Endothelial cell (in vitro differentiated cells): ENCODE measurements at places on chromosomes 11 and 22.
A peak's percentile ranks its signal among the peaks of the same experiment; 100 is the strongest.

DNA sequence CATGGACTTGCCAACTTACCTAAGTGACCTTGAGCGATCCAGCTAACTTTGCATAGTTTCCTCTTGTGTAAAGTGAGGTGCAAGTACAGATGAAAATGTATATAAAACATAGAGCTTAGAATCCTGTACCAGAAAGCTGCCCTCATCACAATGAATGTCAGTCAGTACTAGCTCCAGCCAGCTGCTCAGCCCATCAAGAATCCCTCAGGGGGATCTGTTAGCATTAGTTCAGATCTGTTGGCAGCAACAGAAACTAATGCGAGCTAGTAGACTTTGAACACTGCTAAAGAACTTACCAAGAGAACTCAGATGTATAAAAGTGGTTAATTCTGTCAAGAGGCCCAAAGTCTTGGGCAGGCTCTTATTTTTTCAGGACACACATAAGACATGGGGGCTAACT lies 6.3 kb upstream of the C11orf91 start:
- DNase-seq = no peak

GRCh38 chr11:9570313-9571025 lies 3.0 kb upstream of the WEE1 start:
- DNase-seq = no peak

- no peak for DNase-seq
Observed at GRCh38 chr22:17638182-17638431, 450 bp upstream of the BCL2L13 start.

- peak; percentile 88 for DNase-seq
Observed at GRCh38 chr22:50544078-50544745, 1.5 kb upstream of the KLHDC7B start.

DNA sequence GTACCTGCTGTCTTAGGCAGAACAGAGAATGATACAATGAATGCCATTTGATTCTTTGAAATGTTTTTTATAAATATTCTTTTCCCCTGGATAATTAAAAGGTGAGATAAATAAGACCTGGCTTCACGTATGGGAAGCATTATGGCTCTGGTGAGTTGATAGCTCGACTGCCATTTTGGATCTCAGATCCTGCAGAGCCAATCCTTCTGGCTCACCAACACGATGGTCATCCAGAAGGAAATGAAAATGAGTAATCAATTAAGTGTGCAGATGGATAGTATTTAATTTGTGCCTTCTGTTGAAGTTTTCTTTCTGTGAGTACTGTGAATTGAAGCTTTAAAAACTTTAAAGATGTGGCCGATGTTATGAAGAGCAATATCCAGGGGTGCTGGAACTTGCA lies 2.7 kb downstream of the TNRC6B start:
- no peak for DNase-seq

GRCh38 chr22:46582281-46582933 lies 37.8 kb upstream of the GRAMD4 start:
- DNase-seq = no peak

DNA sequence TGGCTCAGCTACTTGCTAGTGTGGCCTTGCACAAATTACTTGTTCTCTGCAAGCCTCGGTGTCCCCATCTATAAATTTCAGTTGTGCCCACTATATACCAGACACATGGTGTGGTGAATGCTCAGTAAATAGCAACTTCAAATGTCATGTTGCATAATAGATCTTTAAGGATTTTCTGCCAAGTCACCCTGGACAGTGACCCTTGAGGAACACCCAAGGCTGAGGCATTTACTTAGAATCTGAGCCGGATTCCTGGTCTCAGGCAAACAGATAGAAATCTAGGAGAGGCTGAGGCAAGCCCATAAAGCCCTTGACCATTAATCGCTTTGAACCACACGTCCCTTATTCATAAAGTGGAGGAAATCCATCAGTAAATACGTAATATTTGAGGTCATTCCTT lies 9.7 kb downstream of the TEAD1 start:
- DNase-seq = no peak

GRCh38 chr11:19931141-19931770 lies 218.6 kb downstream of the NAV2 start:
- no peak for DNase-seq

- no peak for DNase-seq
Observed at GRCh38 chr11:119983816-119984215, 154.1 kb downstream of the TRIM29 start.

- DNase-seq = no peak
Observed at GRCh38 chr11:12771875-12772274, 97.7 kb downstream of the TEAD1 start.

- peak; percentile 84 for DNase-seq
Observed at GRCh38 chr11:125348674-125349309, 147.3 kb downstream of the FEZ1 start.

DNA sequence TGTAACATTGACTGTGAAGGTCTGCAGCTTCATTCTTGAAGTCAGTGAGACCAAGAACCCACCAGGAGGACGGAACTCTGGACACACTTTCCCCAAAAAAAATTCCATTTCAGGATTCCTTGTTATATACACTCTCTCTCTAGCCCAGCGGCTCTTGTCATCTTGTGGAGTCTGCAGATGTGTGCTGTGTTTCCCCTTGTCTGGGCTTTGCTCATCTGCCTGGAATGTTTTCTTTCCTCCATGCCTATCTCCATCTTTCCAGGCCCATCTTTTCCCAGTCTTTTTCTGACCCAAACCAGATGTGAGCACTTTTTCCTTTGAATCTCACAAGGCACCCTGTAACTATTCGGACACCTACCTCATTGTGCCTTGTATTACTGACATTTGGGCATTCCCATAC lies 5.1 kb upstream of the DRG1 start:
- DNase-seq = no peak

DNA sequence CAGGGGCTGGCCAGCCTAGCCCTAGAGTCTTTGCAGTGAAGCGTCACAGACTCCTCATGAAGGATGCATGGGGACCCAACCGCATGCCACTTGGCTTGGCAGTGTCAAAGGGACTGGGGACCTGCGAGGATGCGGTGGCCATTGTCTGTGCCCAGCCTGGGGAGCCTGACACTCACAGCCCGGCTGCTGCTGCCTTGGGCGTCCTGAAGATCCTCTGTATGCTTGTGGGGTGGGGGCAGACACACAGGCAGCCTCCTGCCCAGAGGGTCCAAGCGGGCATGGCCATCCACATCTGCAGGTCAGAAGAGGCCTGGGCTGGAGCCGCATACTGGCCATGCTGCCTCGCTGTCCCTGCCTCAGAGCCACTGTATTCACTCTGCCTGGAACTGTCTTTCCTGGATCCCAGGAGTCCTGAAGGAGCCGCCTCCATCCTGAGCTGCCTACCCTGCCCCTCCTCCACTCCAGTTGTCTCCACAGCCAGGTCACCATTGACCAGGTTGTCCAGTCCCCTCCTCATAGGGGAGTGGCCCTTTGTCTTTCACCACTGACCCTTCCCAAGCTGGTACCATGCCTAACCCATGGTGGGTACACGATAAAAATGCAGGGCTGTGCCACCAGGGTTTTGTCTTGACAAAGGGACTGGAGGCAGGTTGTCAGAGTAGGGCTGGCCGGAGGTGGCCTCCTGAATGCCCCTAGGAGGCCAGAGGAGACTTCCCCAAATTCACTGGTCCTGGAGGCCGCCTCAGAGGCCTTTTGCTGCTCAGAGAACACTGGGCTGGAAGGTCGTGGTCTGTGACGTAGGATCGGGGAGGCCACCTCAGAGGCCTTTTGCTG lies 107.0 kb downstream of the KCNQ1OT1 start:
- no peak for DNase-seq

- no peak for DNase-seq
Observed at GRCh38 chr11:127063241-127063640, 62.7 kb upstream of the KIRREL3 start.

- DNase-seq = no peak
Observed at GRCh38 chr11:116225236-116225635, 547.6 kb downstream of the BUD13 start.

DNA sequence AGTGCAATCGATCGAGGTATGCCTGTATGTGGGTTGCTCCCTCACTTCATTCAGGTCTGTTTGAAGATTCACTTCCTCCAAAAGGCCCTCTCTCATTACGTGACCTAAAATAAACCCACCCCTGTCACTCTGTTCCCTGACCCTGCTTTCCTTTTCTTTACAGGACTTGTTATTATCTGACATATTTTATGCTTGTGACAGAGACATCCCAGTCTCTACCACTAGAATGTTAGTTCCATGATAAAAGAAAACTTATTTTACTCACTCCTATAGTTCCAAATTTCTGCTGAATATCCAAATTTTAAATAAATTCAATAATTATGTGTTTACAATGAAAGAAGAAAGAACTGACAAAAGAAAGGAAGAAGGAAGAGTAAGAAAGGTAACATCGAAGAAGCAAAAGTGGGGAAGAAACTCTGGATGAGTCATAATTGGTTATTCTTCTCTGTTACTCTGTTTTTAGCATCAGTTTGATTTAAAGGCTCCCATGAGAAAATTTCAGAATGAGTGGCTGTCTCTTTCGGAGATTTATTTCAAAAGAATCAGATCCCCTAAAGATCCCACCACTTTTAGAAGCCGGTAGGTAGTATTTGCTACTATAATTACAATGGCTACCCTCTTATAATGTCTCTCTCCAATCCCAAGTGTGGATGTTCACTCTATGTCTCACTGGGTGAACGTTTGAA lies 33.5 kb downstream of the ENTHD1 start:
- no peak for DNase-seq

GRCh38 chr11:125110506-125110905 lies 920 bp downstream of the TMEM218 start:
- no peak for DNase-seq

DNA sequence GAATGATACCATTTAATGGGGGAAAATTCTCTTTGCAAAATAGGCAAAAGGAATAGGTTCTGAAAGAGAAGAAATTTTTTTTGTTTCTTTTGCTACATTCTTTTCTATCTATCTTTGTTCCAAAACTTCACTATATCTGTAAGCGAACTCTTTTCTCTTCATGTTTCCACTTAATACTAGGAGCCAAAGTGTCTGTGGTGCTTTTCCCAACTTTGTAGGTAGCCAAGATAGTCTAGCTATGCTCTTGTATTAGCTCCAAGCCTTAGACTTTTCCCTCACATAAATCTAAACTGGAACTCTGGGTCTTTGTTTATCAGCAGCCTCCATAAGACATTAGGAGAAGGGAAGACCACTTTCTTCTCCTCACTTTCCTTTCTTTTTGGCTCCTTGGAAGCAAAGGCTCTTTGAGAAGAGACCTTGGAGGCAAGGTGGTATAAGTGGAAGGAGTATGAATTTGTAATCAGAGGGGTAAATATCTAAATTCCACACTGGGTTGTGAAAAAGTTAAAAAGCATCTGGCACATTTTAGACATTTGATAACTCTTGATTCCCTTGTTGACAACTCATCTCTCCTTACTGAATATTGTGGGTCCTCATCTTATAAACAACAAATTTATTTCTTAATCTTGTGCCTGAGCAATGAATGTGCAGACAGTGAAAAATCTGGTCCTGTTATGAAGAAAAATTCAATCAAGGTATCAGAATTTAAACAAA lies 130.0 kb downstream of the EHF start:
- no peak for DNase-seq

DNA sequence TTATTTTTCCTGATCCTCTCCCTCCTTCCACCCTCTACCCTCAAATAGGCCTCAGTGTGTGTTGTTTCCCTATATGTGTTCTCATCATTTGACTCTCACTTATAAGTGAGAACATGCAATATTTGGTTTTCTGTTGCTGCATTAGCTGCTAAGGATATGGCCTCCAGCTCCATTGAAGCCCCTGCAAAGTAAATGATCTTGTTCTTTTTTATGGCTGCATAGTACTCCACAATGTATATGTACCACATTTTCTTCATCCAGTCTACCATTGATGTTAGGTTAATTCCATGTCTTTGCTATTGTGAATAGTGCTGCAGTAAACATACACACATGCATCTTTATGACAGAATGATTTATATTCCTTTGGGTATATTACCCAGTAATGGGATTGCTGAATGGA lies 13.3 kb upstream of the RASSF10 start:
- DNase-seq = no peak
